ENCODE measurements at places on chromosomes 5 and 9.

DNA sequence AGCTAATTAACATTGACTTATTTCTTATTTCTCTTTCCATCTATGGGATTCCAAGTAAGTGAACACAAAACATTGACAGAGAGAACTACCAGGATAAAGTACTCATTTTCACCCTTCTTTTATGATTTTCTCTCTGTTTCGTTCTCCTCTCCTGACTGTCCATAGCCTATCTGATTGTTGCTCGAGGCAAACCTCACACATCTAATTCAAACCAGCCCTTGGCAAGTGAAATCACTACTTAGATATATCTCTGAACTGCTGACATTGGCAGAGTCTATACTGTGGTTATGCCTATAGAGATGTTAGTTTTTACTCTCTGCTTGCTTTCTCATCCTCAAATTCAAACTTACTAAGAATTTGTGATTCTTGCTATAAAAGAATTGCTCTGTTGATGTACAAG is 248.8 kb downstream of the ISL1 start:
- DNase-seq: no peak

DNA sequence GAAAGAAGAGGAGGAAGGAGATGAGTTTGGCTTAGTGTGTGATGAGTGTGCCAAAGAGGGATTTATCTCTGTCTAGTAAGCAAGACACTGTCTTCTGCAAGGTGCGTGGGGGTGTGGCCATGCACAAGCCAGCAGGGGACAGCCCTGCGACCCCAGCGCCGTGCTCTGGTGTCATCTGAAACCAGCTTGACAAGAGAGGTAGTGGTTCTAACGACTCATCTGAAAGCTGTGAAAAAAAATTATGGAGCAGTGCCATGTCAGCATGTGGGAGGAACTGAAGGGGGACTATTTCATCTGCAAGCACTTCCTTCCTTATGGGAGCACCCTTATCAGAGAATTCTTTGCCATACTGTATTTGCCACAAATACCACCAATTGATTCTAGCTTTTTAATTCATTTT is 398.6 kb downstream of the PSAT1 start:
- no peak for DNase-seq

- no peak for DNase-seq
Measured at GRCh38 chr9:70076678-70077077, 33.0 kb downstream of the MAMDC2 start.

- DNase-seq: peak; percentile 17
Measured at GRCh38 chr9:107683566-107683965, 194.0 kb upstream of the KLF4 start.

DNA sequence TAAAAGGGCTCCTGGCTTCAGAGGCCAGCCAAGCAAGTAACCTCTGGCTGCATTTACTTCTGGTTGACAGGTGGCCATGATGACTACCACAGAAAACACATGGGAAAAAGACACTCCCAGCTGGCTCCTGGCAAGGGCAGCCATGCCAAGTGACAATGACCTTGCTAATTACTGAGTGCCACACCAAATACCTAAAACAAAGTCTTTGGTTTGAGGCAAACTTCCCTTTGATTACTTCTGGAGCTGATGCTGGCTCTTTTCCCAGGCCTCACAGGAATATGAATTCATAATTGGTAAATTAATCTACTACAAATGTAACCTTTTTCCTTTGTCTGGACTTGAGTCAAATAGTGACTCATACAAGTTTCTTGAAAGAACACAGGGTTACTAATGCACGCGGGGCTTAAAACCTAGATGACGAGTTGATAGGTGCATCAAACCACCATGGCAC is 61.0 kb downstream of the LPAR1 start:
- no peak for DNase-seq

DNA sequence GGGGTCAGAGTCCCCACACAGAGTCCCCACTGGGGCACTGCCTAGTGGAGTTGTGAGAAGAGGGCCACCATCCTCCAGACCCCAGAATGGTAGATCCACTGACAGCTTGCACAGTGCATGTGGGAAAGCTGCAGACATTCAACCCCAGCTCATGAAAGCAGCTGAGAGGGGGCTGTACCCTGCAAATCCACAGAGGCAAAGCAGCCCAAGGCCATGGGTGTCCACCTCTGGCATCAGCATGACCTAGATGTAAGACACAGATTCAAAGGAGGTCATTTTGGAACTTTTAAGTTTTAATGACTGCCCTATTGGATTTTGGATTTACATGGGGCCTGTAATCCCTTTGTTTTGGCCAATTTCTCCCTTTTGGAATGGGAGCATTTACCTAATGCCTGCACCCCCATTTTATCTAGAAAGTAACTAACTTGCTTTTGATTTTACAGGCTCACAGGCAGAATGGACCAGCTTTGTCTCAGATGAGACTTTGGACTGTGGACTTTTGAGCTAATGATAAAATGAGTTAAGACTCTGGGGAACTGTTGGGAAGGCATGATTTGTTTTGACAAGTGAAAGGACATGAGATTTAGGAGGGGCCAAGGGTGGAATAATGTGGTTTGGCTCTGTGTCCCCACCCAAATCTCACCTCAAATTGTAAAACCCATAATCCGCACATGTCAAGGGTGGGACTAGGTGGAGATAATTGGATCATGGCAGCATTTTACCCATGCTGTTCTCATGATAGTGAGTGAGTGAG is 56.3 kb upstream of the ITGA1 start:
- DNase-seq: no peak

DNA sequence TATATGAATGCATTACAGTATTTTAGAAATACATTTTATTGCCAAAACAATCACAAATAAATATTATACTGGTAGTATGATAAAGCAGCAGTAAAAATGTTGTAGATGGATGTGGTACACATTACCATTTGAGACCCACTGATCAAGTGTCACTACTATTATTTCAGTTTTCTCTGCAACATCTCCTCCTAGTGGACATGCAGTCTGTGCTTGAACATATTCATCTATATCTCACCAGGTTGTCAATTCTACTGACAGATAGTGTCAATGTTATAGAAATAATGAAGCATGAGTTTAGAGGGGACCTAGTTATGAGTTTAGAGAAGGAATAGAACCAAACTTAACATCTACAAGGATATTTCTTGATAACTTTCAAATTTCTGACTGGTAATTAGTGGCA is 39.2 kb upstream of the ELOVL7 start:
- peak; percentile 60 for DNase-seq

GRCh38 chr9:117325831-117326230 is 89.0 kb downstream of the ASTN2 start:
- DNase-seq: no peak

GRCh38 chr5:95487880-95488279 is 66.9 kb downstream of the SKIC3 start:
- DNase-seq: no peak

- DNase-seq: no peak
Measured at GRCh38 chr5:65209341-65209740, 272.4 kb downstream of the ADAMTS6 start.

All from DMS53 (cell line).